ENCODE measurements at places on chromosomes 1 and 21.

DNA sequence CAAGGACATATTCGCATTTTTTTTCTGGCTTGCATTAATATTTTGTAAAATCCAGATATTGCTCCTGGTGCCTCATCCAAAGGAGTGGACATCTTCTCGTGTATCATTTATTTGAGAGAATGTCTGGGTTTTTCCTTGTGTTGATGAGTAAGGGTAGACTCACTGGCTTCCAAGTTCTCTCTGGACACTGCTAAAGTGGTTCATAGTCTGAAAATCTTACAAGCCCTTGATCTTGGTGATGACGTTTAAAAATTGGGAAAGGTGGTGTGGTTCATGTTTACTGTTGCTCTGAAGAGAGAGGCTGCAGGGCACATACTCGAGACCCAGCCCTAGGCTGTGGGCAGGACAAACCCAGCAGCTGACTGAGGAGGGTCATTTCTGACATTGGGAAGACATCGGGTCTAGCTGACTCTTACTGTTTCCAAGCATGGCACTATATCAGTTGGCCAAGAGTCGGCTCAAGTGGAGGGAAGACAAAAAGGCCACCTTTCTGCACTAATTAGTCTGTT, 296.2 kb downstream of the LMX1A start:
- no peak for DNase-seq

- no peak for DNase-seq
These were observed 240.2 kb downstream of the ST6GALNAC3 start for GRCh38 chr1:76314730-76315129.

GRCh38 chr1:81752840-81753239, 47.9 kb upstream of the ADGRL2 start:
- DNase-seq, result no peak

GRCh38 chr21:45332981-45333582, 45.4 kb upstream of the POFUT2 start:
- no peak for DNase-seq

GRCh38 chr1:230629511-230629910, 12.8 kb upstream of the COG2 start:
- DNase-seq, result no peak

DNA sequence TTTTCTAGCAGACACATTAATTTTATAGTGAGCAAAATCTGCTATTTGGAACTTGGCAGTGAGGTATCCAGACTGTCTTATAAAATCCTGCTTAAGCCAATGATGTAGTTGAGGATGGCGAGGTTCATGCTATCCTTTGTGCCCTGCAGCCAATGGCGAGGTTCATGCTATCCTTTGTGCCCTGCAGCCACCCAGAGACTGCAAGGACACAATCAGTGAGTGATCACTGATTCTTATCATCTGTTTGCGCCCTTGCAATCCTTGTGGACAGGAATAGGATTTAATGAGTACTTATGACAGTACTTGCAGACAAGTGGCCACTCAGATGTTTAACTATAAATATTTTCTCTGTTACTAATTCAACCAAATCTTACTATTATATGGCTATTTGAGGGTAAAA, 112.6 kb downstream of the EIF4G3 start:
- no peak for DNase-seq

DNA sequence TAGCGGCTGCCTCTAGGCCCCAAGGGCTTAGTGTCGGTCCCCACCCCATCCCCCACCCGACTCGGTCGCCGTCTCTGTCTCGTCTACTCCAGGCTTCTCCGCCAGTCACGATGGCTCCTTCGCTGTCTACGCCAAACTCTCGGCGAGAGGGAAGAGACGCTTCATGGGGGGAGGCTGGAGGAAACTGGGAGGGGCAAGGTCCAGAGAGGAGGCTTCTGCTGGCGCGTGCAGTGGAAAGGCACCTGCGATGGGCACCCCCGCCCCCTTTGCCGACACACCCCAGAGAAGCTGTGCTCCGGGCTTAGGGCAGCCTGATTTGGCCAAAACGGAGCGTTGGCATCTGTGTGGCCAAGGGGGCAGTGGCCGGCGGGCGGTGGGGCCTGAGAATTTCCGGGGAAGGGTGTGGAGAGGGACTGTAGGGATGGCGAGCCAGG, 1.2 kb upstream of the CSMD2 start:
- DNase-seq, result no peak

DNA sequence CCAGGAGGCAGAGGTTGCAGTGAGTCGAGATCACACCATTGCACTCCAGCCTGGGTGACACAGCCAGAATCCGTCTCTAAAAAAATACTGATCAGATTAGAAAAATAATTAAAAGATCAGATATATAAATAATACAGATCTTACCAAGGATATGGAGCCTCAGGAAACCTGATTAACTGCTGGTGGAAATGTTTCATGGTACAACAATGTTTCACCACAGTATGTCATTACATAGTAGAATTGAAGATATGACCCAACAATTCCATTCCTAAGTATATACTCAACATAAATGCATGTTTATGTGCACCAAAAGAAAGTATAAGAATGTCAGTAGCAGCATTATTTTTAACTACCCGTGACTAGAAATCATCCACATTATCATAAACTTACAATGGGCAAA, 41.7 kb downstream of the CD53 start:
- DNase-seq, result no peak

DNA sequence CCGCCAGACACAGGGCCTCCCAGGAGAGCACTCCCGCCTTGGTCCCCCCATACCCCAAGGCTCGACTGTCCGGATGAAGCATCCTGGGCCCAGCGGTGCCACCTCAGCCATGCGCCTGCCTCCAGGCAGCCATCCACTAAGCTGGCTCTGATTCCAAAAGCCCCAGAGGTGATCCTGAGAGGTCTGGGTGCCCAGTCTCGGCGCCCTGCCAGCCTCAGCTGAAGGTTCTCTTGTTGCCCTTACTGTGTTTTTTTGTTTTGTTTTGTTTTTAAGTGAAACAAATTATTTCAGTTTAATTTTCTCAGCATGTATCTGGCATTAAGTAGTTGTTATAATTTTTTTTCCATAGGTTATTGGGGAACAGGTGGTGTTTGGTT, 44.9 kb downstream of the NUAK2 start:
- DNase-seq, result no peak

DNA sequence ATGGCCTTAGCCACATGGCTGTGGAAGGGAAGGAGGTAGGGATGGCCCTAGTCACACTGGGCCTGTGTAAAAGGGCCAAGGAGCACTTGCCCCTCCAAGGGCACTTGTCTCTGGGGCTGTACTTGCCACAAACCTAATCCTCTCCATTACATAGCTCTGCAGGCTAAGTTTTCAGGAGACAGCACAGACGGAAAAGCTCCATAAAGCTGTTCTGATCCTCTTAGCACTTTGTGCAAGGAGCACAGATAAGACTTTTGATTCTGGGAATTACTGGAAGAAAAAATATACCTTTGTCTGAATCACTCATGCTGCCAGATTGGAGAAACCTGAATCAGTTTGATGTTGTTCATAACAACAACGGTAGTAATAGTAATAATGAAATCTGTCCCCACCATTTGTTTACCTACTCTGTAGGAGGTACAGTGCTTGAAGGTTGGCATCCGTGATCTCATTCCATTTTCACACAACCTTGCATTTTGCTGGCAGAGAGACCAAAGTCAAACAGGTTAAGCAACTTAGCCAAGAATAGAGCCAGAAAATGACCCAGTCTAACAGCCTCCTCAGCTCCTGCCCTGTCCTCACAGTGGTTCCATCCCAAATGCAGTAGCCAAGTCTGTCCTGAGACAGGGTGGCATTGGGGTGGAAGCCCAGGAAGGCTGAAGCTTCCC, 207.1 kb downstream of the ROR1 start:
- DNase-seq, result no peak

- no peak for DNase-seq
These were observed 53.8 kb upstream of the MROH9 start for GRCh38 chr1:170881268-170882265.

Data from stimulated activated CD8-positive, alpha-beta memory T cell treated with anti-CD3 and anti-CD28 coated beads, Interleukin-4, amount 100 ng/mL, for 4 hours (primary cell).